Natural killer cell (primary cell): ENCODE measurements at places on chromosomes 2 and 18. TPM values are rescaled to one million over a fixed set of nuclear protein-coding genes. Genes with fewer than 3 reads are reported as not detected.

Gene TRIM54
- 0.18 TPM for total RNA-seq

Gene SPP2
- not detected for total RNA-seq

Gene SLC8A1
- 3.6 TPM for total RNA-seq

Gene BMP10
- total RNA-seq: not detected

Gene TGFA
- 13.3 TPM for total RNA-seq

Gene ALPP
- total RNA-seq: not detected

Gene GREB1
- 2.5 TPM for total RNA-seq

DNA sequence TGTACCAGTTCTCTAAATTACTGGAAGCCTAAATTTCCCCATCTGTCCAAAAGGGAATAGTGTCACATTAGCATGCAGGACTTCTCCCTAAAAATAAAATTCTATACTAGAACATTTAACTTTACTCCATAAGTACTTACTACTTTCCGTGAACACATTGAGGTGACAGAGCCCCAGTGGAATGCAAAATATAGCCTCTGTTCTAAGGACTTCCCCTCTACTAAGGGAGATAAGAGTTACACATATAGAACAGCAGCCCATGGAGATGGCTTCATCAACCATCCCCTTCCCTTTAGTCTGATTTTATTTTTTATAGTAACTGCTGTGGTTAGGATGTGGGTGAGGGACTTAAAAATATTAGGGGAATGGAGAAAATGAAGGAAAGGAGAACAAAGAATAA, 68.9 kb upstream of the STPG4 start:
- no peak for DNase-seq

DNA sequence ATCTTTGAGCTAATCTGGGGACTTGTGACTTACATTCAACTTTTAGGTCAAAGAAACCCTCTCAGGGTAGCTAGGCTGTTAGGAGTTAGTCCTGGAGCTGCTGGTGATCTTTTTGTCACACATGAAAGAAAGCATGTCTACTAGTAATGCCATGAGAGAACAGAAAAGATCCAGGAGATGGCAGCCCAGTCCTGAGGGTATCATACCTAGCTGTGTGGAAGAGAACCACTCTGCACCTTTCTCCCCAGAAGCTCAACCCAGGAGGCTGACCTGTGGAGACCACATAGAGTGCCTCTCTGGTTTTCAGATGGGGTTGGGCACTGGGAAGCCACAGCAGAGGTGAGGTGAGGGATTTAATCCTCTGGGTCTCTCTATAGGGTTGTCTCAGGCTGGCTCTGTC, 460.2 kb upstream of the UBE2E3 start:
- DNase-seq: no peak

DNA sequence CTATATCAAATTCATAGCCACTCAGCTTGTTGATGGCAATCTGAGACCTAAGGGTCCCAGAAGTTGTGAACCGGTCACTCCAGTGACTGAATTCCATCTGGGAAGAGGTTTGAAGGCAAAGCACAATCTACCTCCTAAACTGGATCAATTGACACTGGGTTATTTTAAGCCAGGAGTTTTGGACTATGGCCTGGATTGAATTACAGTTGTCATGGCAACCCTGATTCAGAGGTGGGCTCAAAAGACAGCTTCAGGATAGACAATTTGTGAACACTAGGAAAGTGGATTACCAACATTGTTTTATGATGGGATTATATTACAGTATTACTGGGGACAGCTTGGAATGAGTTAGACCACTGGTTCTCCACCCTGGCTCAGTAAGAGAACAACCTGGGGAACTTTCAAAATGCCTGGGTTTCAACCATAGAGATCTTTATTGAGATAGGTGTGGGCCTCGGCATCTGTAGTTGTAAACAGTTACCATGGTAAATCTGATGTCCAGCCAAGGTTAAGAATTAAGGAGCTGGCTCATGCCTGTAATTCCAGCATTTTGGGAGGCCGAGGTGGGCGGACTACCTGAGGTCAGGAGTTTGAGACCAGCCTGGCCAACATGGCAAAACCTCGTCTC, 58.8 kb downstream of the MFSD6 start:
- no peak for DNase-seq

DNA sequence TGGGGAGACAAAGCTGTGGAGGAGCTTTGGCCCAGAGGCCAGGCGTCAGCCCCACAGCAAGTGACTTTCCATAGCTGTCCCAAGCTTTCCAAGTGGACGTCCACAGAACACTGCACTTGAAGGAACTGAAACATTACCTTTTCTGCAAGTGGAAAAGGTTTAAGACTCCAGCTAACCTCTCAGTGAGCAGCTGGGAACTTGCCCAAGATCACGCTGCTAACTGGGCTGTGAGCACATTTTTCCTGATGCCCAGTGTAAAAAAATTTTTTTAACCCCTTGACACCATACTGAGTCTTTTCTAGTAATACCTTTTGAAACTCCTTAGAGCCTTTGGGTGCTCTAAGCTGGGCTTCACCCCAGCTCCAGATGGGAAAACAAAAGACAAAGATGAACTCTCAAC, 256.7 kb downstream of the HAUS1 start:
- DNase-seq: no peak

GRCh38 chr2:231957913-231958763, 3.4 kb upstream of the DIS3L2 start:
- no peak for DNase-seq

DNA sequence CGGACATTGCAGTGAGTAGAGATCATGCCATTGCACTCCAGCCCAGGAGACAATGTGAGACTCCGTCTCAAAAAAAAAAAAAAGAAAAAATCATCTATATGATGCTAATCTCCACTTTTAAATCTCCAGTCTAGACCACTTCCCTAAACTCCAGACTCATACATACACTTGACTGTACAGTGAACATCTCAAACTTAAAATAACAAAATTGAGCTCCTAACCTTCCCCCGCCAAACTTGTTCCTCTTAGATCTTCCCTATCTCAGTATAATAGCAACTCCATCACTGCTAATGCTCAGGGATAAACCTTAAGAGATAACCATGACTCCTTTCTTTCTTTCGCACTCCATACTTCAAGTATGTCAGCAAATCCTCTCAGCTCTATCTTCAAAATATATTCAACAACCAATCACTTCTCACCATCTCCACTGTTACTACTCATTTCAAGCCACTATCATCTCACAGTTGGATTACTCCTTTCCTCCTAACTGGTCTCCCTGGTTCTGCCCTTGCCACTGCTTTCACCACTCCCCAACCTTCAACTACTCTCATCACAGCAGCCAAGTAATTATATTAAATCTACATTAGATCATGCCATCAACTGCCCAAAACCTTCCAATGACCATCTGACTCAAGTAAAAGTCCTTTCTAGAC, 12.0 kb downstream of the MEMO1 start:
- DNase-seq: no peak

GRCh38 chr2:120539937-120540718, 194.2 kb downstream of the INHBB start:
- no peak for DNase-seq

- no peak for DNase-seq
Measured at GRCh38 chr2:238786379-238786778, 61.5 kb upstream of the TWIST2 start.

DNA sequence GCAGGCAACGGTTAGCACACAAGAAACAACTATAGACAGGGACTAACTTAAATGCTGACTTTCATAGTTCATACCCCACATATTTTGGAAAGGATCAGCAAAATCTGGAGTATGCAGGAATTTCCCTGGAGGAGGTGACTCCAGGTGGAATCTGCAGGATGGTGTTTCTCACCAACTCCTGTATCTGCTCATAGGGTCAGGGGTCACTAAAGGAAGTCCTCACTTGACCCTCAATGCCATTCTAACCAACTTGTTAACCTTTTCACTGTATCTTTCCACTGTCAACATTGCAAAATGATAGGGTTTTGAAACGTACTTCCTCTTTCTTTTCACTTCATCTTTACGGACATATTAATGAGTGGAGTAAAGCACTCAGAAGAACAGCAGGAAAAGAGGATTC, 207.0 kb upstream of the CXCR4 start:
- DNase-seq: no peak

GRCh38 chr2:126687503-126687902, 31.5 kb downstream of the GYPC start:
- DNase-seq: no peak

DNA sequence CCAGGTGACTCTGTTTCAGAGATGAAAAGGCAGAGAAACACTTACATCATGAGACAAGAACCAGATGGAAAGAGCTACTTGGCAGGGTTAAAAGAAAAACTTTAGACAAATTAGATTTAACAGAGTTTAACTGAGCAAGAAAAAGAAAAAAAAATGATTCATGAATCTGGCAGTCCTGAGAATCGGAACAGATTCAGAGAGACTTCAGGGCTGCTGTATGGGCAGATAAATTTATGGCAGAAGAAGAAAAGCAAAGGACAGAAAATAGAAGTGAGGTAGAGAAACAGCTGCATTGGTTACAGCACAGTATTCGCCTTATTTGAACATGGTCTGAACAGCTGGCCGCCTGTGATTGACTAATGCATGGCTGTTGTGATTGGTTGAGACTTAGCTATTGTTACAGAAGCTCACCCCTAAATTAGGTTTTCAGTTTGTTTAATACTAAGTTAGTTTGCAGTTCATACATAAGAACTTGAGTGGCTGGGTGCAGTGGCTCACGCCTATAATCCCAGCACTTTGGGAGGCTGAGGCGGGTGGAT, 43.0 kb upstream of the RHOB start:
- DNase-seq: no peak

DNA sequence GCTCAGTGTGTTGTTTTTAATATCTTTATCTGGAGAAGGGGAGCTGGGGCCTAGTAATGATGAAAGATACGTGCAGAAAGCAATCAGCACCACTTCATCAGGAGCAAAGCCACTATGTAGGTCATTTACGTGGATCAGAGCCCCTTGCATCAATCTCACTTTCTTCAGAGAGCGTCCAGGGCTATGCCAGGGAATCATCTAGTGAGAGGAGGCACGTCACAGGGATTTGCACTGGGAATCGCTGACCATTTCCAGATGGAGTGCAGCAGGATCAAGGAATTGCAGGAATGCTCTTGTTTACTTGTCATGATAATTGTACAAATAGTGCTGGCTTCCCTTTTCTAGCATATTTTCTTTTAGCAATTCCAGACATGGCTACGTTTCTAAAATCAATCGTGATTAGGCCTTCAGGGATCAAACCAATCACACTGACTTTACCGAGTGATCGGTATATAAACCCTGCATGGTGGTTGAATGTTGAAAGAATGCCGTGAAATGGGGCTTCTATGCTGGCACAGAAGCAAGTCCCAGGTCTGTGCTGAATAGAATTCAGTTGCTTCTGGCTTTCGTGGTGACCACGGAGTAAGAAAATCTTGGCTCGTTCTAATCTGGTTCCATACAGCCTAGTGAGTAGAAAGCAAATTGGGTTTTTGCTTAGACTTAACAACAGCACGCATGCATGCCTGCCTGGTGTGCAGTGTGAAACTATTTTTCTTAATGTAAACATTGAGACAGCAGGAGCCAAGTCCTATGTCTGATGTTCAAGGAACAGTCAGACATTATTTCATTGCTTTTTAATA, 122.8 kb downstream of the TMEM200C start:
- DNase-seq: no peak

DNA sequence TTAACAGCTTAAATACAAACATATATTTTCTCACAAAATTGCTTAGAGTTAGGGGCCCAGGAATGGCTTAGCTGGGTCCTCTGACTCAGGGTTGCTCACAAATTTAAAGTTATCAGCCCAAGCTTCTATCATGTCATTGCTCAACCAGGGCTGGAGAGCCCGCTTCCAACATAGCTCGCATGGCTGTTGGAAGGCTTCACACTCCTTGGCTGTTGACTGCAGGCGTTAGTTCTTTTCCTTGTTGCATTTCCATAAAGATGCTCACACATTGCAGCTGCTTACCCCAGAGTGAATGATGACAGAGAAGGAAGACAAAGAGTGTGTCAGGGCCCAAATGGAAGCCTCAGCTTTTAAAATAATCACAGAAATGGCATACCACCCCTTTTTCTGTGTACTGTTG, 62.9 kb upstream of the TFPI start:
- no peak for DNase-seq

GRCh38 chr18:25334588-25334987, 17.4 kb downstream of the ZNF521 start:
- DNase-seq: no peak

- DNase-seq: no peak
Measured at GRCh38 chr2:146278881-146279280, 1565.9 kb upstream of the ACVR2A start.
